Fibroblast of skin of left biceps (primary cell): ENCODE measurements at places on chromosomes 5 and 9.

- DNase-seq = no peak
Observed at GRCh38 chr9:91220491-91221135, 141.1 kb downstream of the AUH start.

GRCh38 chr9:21709464-21710058, 92.9 kb upstream of the MTAP start:
- DNase-seq = no peak

DNA sequence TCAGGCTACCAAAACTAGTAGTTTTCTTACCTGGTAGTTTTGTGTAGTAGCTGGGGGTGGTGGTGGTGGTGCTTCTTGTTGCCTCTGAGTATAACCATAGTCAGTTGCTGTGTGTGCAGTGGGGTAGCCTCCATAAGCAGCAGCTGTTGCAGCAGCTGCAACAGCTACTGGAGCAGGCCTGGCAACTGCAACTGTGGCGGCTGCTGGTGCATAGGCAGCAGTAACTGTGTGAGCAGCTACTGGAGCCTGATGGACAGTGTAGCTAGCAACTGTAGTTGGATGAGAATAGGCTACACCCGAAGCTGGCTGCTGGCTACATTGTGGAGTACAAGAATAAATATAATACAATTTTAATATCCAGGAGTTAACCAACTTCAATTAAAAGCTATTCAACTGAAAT, 24.7 kb downstream of the ZFR start:
- no peak for DNase-seq

DNA sequence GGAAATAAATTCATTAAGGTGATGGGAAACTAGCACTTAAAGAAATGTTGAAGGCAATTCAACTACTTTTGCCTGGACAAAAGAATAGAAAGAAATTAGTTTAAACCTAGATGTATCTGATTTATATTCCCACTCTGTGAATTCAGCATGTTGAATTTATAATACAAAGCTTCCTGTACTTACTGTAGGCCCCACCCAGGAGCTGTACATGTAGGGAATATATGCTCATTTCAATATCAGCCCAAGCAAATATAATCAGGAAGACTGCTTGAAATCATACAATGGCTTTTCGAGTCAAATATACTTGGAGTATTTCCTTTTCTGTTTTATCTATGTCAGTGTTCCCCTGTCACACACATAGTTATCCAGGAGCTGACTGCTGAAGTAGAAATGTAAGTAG, 102.1 kb downstream of the OTULIN start:
- DNase-seq = no peak

- no peak for DNase-seq
Observed at GRCh38 chr5:91706785-91707520, 323.8 kb upstream of the ARRDC3 start.

DNA sequence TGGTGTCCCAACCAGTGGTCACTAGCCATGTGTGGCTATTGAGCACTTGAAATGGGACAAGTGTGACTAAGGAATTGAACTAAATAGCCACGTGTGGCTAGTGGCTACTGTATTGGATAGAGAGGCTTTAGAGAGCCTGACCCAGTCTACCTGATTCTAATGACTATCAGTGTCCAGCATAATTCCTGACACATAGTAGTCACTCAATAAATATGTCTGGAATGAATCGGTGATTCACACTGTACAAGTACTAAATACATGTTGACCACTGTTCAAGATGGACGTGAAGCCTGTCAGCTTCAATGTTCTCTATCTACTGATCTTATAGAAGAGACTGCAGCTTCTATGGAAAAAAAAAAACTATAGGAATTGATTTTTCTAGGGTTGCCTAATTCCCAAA, 57.7 kb upstream of the MAST4 start:
- DNase-seq = no peak

DNA sequence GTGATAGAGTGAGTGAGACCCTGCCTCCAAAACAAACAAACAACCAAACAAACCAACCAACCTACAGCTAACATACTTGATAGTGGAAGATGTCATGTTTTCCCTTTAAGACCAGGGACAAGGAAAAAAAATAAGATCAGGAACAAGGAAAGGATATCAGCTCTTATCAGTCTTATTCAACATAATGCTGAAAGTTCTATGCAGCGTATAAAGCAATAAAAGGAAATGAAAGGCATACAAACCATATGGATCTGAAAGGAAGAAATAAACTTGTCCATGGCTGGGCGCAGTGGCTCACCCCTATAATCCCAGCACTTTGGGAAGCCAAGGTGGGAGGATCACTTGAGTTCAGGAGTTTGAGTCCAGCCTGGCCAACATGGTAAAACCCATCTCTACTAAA, 23.5 kb upstream of the SPIN1 start:
- no peak for DNase-seq

DNA sequence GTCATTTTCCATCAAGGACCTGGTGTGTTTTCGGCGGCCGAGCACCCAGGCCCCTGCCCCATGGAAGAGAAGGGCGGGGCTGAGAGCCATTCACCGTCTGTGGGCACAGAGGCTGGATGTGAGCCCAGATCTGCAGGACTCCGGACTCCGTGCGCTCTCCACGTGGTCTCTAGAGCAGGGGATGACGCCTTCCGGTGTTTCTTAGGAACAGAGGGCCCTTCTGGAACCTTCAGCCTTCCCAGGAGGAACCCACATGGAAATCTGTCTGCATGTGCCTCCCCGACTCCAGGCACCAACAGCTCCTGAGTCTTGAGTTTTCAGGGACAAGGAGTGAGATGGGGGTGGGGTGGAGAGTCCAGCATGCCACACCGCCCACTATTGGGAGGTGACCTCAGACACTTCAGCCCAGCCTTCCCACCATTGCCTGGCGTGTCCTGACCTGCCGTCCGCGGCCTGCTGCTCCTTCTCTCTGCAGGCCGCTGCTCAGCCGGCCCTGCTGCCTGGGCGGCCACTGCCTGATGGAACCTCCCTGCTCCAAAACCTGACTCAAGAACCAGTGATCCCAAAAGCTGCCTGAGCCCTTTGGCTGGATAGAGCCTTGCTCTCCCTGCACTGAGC, 2.4 kb upstream of the RXRA start:
- DNase-seq = no peak

- no peak for DNase-seq
Observed at GRCh38 chr5:83133797-83134196, 56.5 kb downstream of the XRCC4 start.

- DNase-seq = peak; percentile 64
Observed at GRCh38 chr5:3310541-3311261, 284.9 kb upstream of the IRX1 start.

DNA sequence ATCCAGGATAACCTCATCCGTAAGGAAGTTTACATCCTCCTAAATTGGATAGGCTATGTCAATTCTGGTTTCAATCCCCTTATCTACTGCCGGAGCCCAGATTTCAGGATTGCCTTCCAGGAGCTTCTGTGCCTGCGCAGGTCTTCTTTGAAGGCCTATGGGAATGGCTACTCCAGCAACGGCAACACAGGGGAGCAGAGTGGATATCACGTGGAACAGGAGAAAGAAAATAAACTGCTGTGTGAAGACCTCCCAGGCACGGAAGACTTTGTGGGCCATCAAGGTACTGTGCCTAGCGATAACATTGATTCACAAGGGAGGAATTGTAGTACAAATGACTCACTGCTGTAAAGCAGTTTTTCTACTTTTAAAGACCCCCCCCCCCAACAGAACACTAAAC, 1.3 kb downstream of the ADRB2 start:
- DNase-seq = no peak

GRCh38 chr9:110125207-110125751, 82.7 kb downstream of the C9orf152 start:
- no peak for DNase-seq

DNA sequence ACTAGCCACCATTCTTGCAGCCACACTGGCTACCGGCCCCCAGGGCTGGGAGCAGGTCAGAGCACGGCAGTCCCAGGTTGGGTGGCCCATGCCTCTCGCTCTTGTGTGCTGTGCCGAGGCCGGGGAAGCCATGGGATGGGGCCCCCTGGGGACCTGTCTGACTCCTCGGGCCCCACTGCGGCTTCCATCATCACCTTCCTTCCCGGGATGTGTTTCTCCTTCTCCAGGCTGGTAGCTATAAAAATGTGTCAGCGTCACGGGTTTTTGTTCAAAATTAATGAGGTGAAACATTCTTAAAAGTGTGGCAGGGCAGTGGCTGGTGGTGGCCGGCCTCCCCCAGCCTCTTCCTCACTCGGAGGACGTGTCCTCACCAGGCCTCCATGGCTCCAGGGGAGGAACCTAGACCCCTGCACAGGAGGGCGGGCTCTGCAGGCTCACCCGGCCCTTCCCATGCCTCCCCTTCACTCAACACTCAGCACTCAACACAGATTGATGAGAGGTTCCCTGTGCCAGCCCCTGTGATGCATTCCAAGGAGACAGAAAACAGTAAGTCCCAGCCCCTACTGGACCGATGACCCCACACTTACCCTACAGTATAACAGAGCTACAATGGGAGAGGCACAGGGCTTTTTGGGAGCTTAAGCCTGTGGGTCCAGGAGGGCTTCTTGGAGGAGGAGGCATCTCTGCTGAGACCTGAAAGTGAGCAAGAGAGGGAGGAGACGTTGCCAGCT, 43.2 kb downstream of the PTGES start:
- no peak for DNase-seq

GRCh38 chr5:141672841-141673813, 8.9 kb downstream of the ARAP3 start:
- DNase-seq = no peak

DNA sequence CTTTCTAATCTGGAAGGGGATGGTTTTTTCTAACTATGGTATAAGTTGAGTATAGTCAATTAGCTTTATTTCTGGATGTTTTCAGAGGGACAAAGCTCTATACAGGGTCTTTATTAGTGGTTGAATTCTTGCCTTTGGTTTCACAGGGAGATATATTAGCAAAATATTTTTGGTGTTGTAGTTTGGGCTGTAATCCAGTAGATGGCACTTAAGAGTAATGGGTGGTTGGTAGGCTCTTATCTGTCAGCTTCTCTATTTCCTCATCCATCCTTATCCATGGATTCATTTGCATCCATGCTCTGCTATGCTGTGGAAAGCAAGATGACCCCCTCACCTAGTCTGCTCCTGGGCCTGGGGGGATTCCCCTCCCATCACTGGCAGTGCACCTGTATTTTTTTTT, 363.6 kb upstream of the CYLC2 start:
- DNase-seq = no peak

DNA sequence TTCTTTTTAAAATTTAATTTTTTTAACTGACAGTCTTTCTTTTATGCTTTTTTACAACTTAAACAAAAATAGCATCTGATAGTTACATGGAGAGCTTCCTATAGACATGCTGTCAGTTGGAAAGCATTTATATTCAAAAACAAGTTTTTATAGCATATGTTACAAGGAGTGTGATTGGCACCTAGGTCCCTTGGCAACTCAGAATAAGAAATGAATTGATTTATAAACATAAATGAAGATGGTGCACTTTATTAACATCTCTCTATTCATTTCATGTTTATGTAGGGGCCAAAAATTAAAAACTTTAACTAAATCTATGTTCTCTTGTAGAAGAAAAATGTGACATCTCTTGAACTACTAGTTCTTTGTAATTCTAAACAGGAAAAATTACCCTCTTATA, 153.2 kb downstream of the XRCC4 start:
- no peak for DNase-seq
